ENCODE measurements at places on chromosomes 13 and 19.

GRCh38 chr13:94050686-94051085 is 428.8 kb downstream of the DCT start:
- DNase-seq: no peak

GRCh38 chr19:53580871-53581835 is 43.2 kb downstream of the ZNF331 start:
- DNase-seq: no peak

DNA sequence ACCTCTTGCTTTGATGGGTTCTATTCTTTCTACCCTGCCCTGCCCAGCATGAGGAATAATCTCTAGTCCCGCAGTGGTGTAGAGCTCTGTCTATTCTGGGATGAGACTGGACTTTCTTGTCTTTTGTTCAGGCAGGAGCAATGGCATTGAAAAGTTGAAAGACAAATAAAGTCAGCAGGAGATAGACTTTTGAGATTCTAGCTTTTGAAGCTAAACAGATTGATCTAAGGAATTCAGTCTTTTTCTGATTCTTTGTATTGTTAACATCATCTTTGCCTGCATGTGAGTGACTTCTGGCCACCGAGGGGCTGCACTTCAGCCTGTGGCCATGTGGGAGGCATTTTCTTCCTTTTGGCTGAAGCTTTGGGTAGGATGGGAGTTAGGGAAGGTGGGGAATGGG is 132.4 kb downstream of the MRPL57 start:
- DNase-seq: no peak

DNA sequence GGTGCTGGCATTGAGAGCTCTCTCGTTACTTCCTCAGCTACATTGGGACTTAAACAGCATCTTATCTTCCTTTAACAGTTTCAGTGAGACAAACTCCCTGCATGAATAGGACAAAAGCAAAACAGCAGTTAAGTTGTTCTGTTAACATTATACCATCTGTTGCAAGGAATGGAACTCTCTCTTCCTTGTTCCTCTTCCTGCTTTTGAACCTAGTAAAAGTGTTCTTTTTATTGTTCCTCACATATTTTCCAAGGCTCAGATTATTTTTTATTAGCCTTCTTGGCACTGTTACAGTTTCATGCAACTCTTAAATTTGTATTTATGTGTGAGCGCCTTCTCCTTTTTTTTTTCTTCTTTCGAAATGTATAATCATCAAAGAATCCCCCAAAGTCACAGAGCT is 202.6 kb upstream of the UFM1 start:
- DNase-seq: no peak

GRCh38 chr19:35436477-35437405 is 11.3 kb upstream of the FFAR2 start:
- peak; percentile 47 for DNase-seq

DNA sequence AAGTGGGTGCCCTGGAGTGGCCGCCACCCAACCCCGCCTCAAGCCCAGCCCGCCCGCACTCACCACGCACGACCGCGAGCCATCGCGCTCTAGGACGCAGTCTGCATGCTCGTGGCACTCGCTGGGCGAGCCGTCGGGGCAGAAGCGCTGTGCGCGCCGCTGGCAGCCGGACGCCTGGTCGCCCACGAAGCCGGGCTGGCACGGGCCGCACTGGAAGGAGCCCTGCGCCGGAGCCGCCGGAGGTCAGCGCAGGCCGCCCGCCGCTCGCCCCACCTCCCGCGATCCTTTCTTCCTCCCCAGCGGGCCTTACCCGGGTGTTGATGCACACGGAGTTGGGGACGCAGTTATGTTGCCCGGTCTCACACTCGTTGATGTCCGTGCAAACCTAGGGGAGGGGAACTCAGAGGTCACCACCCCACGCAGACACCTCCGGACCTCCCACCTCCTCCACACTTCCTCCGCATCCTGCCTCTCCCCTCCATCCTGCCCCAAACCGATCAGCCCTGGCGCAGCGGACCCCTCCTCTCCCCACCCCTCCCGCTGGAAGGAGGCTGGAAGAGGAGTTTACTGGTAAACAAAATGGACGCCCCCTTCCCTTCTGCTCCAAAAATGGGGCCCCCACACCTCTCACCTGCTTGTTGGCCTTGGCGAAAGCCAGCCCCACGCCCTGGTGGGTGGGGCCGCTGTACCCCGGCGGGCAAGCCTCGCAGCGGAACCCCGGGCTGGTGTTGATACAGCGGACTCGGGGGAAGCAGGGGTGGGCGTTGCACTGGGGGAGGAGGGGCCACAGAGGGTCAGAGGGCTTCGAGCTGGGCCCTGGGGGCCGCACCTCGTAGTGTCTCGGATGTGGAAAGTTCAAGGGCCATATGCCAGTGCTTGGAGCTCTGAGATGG is 2.3 kb downstream of the COMP start:
- no peak for DNase-seq

- DNase-seq: no peak
Observed at GRCh38 chr13:98195054-98195791, 18.2 kb upstream of the RNF113B start.

- DNase-seq: no peak
Observed at GRCh38 chr13:49607761-49608160, 20.5 kb upstream of the ARL11 start.

GRCh38 chr19:58227964-58228584 is 640 bp upstream of the ZNF544 start:
- DNase-seq: no peak

DNA sequence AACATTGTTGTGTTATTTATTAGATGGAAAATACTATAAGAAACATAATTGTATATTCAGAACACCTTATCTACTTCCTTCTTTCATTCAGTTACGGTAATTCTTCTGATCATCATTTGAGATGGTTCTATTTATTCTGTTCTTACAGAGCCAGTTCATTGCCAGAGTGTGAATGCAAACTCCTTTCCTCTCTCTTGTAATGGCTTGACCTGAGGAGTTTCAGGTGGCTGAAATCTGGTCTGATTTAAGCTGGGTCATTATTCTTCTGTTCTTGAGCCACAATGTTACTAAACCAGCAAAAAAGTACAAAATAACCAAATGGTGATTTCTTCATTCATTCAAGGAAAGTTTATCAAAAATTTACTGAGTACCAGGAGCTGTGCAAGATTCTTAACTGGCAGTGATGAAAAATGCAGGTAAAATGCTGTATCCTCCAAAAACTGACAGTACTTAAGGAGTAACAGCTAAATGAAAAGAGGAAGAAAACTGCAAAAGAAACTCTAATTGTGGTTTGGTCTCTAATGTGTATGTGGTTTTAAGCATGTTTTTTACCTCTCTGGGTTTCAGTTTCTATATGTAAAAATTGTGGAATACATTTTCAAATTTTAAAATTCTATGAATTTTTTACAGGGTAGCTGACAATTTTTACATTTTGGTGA is 182.4 kb upstream of the UFM1 start:
- DNase-seq: no peak

DNA sequence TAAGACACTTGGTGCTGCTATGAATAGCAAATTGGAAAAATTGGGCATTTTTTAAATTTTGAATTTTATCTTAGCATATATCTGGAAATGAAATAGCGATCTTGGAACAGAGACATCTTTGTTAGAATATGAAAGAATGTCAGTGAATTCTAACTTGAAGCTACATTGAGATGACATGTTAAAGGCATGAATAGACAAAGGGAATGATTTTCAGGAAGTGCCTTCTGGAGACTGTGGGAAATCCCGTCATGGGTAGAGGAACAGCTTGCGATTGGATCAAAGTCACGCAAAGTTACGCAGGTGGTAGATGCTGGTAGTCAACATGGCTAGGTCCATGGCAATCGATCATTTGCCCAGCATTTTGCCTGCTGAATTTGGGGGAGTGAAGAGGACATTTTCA is 43.5 kb downstream of the LRCH1 start:
- no peak for DNase-seq

GRCh38 chr13:107289540-107289939 is 721.6 kb upstream of the ARGLU1 start:
- DNase-seq: no peak

GRCh38 chr19:31597616-31598015 is 248.4 kb upstream of the TSHZ3 start:
- no peak for DNase-seq

DNA sequence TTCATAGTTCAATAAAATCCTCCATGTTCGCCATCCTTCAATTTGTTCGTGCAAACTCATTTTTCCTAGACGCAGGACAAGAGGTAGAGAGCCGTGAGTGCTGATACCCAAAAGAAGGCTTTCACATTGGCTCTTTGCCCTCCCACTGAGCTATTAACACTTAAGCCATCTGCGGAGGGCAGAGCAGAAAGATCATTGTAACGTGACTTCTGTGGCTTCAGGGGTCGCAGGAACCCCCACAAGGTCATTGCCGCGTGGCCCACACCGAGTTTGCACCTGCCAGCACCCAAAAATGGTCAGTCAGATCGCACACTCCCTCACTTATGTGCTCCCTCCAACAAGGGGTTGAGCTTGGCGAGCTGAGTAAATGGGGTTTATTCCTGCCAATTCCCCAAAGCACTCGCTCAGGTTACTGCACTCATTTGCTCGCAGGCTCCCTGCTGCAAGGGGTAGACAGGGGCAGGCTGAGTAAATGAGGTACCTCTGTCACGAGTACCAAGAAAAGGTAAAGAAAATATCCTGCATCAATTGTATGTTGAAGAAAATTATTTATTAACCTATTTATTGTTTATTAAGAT is 144.1 kb downstream of the PRR20E start:
- no peak for DNase-seq

DNA sequence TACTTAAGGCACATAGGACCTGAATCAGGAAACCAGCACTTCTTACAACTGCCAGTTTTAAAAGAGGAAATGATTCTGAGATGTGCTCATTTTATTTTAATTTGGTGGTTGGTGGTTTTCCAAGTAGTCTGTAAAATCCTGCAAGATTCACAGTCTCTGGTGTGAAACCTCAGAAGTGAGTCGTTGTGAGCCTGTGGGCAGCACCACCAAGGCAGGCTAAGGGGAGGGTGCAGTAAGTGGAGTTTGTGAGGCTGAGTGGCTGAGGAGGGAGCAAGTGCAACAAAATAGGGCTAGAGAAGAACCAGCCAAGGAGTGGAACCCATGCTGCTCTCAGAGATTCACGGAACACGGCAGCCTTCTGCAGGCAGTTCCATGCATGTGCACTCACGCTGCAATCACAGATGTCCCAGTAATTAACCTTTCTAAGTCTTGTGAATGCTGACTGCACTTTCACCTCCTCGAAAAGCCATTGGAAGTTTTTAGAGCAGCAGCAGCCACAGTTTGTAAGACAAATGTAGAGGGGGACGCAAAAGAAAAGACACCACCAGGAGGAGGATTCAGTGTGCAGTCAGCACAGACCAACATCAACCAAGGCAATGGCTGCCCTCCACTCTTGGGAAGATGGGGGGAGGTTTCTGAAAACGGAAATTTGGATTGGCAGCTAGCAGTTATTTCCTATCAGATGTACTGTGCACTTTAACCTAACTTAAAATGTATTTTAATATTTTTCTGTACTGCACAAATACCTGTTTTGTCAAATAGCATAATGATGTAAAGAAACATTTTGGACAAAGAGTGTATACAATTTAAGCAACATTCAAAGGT is 44.9 kb downstream of the ESD start:
- DNase-seq: peak; percentile 30

DNA sequence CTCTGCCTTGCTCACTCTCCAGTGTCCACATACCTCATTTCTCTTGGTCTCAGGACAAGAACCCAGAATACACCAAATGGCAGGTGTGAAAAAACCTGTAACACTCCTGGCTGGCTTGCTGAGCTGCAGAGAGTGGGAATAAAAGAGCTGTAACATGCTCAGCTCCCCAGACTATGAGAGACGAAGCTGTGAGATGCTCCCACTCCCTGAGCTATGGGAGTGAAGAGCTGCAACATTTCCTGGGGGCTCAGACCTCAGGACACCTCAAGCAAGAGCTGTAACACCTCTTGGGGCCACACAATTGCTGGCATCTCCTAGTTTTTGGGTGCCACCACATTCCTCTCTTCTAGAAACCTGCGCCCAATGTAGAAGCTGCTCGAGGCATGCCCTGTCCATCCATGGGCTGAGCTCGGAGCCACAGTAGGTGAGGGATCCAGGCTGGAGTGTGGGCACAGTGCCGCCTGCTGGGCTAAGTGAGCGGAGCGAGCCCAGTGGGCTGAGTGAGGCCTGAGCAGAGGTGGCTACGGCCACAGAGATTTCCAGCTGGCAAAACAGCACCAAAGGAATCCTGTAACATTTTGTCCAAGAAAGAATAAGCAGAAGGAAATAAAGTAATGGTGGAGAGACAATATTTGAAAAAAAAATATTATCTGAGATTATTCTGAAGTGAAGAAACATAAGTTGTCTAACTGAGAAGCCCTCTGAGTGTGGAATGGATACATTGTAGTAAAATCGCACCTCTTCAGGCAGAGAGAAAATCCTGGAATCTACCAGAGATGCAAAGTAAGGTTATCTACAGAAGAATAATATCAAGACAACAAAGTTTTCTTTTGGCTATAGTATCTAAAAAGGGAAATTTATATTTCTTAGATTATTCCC is 186.2 kb upstream of the PCDH9 start:
- peak; percentile 67 for DNase-seq

- no peak for DNase-seq
Observed at GRCh38 chr13:94992036-94992960, 280.0 kb upstream of the SOX21 start.

DNA sequence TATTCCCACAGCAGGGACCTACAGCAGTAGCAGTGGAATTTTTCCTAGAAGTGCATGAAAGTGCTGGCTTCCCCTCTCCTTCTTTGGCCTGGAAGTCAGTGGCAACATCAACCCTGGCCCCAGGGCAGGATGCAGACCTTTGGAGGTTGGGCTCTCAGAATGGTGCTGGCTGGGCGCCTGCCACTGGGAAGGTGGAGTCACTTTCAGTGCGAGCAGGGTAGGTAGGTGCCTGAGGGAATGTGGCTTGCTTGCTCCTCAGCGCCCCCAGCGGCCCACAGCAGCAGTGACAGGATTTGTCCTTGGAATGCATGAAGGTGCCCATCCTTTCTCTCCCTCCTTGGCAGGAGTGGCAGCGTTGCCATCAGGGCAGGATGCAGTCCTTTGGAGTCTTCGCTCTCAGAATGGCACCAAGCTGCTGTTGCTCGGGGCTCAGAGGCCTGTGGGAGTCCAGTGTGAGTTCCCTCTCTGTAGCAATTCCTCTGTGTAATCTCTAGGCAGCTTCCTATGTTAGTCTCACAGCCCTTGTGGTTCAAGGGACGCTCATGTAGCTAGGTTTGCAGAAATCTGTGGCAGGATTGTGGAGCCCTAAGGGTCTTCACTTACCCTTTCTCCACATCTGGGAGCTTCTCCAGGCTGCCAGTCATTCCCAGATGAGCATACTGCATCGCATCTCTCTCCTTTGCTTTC is 354.4 kb upstream of the DACH1 start:
- peak; percentile 8 for DNase-seq

- DNase-seq: no peak
Observed at GRCh38 chr13:47831265-47831664, 169.8 kb downstream of the SUCLA2 start.

- DNase-seq: no peak
Observed at GRCh38 chr13:49063011-49063410, 87.3 kb downstream of the FNDC3A start.

- DNase-seq: no peak
Observed at GRCh38 chr13:80900561-80900960, 559.6 kb upstream of the SPRY2 start.

DNA sequence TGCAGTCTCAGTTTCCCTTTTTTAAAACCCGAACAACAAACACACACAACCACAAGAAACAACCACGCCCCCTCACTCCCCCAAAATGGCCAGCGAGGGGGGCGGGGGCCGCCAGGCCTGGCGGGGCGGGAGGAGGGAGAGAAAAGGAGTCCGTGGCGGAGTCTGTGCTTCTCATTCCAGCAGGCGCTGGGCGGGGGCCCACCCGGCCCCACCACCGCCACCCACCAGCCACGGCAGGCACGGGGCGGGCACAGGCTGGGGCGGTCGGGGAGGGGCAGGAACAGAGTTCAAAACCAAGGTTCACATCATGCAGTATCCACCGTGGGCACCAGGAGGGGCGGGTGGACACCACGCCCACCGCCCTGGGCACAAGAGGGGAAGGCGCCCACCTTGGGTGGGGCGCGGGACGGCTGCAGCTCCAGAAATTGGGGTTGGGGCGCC is 12.9 kb downstream of the DPF1 start:
- DNase-seq: no peak

All from AG20443 (cell line).